ENCODE measurements at places on chromosomes 3 and 15.

- no peak for DNase-seq
Measured at GRCh38 chr3:43704697-43705096, 14.0 kb downstream of the ABHD5 start.

DNA sequence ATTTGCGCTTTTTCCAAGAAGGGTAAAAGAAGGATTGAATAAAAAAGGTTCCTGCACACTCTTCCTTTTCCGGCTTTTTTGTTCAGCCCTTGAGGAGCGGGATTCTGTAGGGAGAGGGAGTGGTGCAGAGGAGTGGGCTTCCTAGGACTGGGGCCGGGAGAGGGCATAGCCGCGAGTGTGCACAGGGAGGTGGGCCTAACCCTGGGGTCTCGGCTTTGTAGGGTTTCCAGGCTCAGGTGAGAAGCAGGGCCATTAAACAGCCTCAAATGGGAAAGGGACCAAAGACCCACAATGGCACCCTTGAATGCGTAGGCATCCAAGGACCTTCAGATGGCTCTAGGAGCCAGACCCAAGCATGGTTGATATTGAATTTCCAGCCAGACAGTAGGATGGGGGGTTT lies 35.4 kb upstream of the RAB6B start:
- DNase-seq = no peak

- no peak for DNase-seq
Measured at GRCh38 chr3:48429960-48430707, at the start of gene PLXNB1. TSS of gene PLXNB1 (minus strand) at chr3:48430086. CDS start at chr3:48424611, 5,475 bp downstream.

- DNase-seq = no peak
Measured at GRCh38 chr3:112688085-112688769, 47.3 kb upstream of the CCDC80 start.

GRCh38 chr15:72935521-72935920 lies 116.7 kb upstream of the NEO1 start:
- no peak for DNase-seq

- no peak for DNase-seq
Measured at GRCh38 chr15:65796610-65797078, 4.6 kb upstream of the DENND4A start.

DNA sequence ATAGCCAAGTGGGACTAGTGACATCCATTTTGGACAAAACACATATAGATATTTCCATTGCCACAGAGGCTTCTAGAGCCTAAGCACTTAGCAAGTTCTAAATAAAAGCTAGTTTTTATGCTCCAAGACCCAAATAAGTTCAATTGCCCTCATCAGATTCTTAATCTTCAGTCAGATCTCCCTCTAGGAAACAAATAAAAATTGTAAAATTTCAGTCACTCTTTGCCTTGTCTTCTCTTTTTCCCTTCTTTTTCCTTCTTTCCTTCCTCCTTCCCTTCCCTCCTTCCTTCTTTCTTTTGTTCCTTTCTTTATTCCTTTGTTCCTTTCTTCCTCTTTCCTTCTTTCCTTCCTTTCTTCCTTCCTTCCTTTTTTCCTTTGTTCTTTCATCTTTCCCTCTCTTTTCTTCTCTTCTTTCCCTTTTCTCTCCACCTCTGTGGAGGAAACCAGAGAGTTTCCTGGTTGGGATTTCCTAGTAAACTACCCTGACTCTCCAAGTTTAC lies 68.8 kb upstream of the GADL1 start:
- no peak for DNase-seq

GRCh38 chr3:135860761-135861160 lies 104.8 kb upstream of the PPP2R3A start:
- DNase-seq = no peak

- DNase-seq = no peak
Measured at GRCh38 chr3:79729096-79729495, 38.7 kb downstream of the ROBO1 start.

GRCh38 chr15:39275066-39275465 lies 305.8 kb upstream of the THBS1 start:
- DNase-seq = no peak

GRCh38 chr3:15808679-15809310 lies 11.0 kb upstream of the ANKRD28 start:
- DNase-seq = no peak

- DNase-seq = peak; percentile 21
Measured at GRCh38 chr3:49158103-49158709, 7.9 kb downstream of the CCDC71 start.

Measured in activated CD4-positive, alpha-beta T cell treated with anti-CD3 and anti-CD28 coated beads, Interleukin-2, amount 50 U/mL, for 24 hours (primary cell).